Left cardiac atrium (tissue), 4 donors: ENCODE measurements at places on chromosomes 2 and 18.

DNA sequence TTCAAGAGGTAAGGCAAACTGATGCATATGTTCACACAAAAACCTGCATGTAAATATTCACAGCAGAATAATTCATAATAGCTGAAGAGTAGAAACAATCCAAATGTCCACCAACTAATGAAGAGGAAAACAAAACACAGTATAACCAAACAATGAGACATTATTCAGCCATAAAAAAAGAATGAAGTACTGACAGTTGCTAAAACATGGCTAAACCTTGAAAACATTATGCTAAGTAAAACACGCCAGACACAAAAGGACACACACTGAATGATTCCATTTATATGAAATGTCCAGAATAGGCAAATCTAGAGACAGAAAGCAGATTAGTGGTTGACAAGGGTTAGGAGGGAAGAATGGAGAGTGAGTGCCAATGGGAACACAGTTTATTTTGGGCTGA lies 86.9 kb downstream of the SESTD1 start:
- DNase-seq = no peak

DNA sequence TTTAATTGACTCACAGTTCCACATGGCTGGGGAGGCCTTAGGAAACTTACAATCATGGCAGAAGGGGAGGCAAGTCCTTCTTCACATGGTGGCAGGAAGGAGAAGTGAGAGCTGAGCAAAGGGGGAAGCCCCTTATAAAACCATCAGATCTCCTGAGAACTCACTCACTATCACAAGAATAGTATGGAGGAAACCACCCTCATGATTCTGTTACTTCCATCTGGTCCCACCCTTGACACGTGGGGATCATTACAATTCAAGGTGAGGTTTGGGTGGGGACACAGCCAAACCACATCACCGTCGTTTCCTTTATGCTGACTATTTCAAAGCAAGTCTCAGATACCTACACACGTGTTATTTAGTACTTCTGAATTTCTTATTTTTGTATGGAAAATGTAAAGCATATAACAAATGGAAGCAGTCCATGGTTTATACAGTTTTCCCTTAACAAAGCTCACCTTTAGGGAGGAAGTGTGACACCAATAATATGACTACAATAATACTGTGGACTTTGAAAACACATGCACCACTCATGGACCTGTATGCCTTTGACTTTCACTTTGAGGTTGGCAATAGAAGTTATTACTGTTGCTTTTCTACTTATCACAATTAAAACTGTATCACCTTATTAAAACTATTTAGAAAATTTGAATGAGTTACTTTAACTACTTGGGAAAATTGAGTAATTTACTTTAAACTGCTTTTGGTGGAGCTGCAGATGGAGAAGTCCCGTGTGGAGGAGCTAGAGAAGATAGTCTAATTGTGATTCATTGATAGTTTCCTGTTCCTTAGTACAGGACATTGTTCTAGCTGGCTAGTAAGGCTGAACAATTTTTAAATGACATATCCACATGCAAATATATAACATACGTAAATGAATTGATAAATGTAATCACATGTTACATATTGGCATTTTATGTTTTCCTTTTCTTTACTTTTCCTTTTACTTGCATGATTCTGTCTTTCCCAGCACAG lies 37.3 kb downstream of the MTCL1 start:
- no peak for DNase-seq

DNA sequence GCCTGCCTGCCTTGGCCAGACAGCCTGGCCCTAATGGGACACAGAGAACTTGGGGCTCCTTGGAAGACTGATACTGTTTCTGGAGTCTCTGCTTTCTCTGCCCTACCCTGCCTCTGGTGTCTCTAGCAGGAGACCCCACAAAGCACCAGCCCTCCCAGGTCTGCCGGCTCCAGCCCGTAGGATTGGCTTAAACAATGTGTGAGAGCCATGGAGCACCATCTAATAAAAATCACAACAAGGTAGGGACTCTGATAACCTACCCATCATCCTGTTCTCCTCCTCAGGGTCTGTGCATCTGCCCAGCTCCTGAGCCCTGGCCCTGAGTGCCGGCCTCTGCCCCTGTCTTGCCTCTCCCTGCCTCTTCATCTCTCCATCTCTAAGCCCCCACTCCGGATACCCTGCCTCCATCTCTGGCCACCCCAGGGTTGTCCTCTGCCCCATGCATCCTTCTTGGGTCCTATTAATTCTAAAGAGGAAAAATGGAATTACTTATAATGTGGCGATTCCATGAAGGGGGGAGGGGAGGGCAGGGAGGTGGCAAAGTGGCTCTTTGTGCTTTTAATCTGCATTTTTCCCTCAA lies 1.2 kb upstream of the ECEL1 start:
- DNase-seq = no peak

DNA sequence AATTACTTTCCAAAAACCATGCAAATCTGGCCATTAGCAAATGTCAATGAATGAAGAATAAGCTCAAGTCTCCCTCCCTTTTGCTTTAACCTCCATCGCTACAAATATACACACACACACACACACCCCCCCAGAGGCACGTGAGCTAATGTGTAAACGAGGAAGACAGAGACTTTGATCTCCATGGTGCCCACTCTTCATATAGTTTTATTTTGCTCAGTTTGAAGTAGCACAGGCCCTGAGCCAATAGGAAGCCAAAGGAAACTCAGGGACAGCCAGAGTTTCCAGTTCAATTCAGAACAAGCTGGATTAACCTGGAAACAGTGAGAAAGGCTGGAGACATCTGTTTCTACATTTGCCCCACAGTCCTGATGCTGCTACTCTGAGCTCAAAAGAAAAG lies 248.4 kb upstream of the MEIS1 start:
- DNase-seq = no peak

- no peak for DNase-seq
Observed at GRCh38 chr2:129717560-129718130, 261.8 kb upstream of the RAB6C start.

DNA sequence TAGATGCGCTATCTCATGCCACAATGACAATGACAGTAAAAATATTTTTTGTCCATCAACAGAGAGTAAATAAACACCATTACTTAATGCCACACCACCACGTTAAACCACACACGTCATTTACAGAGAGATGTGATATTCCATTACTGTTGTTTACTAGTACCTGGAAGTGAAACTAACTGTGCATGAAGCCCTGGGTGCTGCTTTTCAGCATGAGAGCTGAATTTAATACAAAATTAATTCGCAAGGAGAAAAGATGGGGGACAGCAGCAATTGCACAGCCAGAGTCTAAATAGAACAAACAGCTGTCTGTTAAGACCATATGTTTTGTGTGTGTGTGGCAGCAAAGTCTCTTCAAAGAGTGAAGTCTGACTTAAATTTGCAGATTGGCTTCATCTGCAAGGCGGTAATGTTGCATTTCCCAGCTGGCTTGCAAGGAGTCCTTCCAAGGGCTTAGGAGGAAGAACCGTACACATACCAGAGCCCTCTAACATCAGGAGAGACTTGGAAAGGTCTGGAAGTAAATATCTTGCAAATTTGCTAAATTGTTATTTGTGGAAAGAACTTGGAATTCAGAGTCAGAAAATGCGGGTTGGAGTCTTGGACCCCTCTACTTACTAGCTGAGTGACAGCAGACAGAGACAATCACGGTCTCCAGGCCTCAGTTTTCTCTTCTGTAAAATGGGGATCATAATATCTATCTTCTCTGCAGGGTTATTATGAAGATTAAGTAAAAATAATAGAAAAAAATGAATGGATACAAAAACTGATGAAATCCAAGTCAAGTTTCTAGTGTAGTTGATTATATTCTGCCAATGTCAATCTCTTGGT lies 127.6 kb downstream of the ALPK2 start:
- DNase-seq = no peak

DNA sequence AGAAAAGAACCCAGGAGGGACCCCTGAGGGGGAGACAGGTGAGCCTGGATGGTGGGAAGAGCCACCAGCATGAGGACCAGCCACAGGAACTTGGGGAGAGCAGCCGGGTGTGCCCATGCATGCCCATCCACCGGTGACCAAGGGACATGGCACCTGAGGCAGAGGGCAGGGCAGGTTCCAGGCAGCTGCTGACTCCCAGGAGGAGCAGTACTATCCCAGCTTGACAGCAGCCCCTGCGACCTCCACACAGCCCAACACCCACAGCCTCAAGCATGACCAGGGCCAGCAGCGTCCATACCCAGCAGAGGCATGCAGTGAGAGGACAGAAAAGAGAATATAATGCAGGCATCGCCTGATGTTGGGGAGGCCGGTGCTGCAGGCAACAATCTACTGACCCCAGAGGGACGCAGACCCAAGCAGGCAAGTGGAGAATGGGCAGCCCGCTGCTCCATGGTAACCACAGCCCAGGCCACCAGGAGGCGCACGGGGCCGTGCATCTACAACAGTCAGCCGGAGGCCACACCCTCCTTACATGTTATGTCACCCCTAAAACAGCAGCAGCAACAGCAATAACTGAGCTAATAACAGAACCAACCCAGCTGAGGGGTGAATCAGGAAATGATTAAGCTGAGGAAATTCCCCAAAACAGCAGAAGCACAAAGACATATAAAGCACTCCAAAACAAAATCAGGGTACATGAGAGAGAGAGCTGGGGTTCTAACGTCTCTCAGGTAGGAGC lies 44.1 kb downstream of the ANKMY1 start:
- peak; percentile 89 for DNase-seq
